IPS DF 6.9 (cell line): ENCODE measurements at places on chromosomes 1 and 21.

- no peak for DNase-seq
Measured at GRCh38 chr1:157390651-157391050, 161.7 kb downstream of the FCRL5 start.

- DNase-seq, result no peak
Measured at GRCh38 chr1:157356601-157357000, 195.7 kb downstream of the FCRL5 start.

DNA sequence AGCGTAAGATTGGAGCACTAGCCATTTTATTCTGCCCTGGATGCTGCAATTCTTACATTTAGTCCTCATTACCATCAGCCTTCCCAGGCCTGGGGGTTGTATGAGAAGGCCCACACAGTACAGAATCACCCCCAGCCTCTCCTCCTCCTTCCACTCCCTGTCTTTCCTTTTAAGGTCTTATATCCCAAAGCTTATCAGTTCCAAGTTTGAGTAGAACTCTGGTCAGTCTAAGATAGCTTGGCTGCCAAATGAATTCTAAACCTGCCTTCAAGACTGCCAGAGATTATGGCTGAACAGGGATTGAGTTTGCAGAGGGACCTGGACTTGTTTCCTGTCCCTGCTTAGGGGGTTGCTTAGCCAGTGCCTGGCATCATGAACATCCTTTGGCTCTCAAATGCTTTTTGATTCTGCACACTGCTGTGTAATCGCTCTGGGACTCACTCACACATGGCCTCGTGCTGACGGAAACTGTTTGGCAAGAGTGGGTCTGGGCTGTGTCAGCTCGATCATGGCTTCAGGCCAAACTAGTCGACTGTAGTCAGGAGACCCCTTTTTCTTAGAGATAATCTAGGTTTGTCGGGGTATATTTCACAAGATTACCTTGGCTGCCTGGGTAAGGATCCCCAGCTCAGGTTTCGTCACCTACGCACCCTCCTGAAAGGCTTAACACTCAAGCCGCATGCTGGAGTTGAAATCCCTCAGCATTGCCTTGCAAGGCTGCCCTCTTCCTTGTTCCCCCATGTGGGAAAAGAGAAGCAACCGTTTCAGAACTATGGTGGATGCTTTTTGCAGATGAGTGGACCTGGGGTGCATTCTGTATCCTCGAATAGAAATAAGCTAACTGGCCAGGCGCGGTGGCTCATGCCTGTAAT is 252.6 kb downstream of the NFIA start:
- DNase-seq, result no peak

DNA sequence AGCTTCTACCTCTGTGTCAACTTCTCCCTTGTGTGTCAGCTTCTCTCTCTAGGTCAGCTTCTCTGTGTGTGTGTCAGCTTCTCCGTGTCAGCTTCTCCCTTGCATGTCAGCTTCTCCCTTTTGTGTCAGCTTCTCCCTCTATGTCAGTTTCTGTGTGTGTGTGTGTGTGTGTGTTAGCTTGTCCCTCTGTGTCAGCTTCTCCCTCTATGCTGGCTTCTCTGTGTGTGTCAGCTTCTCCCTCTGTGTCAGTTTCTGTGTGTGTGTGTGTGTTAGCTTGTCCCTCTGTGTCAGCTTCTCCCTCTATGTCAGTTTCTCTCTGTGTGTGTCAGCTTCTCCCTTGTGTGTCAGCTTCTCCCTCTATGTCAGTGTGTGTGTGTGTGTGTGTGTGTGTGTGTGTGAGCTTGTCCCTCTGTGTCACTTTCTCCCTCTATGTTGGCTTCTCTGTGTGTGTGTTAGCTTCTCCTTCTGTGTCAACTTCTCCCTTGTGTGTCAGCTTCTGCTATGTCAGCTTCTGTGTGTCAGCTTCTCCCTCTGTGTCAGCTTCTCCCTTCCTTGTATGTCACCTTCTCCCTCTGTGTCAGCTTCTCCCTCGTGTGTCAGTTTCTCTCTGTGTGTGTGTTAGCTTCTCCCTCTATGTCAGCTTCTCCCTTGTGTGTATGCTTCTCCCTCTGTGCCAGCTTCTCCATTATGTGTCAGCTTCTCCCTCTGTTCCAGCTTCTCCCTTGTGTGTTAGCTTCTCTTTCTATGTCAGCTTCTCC is 6.3 kb upstream of the UBXN10 start:
- DNase-seq, result no peak

GRCh38 chr1:35390600-35391494 is 122.3 kb downstream of the ZMYM4 start:
- DNase-seq, result no peak

GRCh38 chr1:71106658-71107322 is 26.0 kb upstream of the ZRANB2 start:
- DNase-seq, result no peak

- DNase-seq, result no peak
Measured at GRCh38 chr1:220326578-220326977, 54.3 kb upstream of the RAB3GAP2 start.

GRCh38 chr1:177024623-177025022 is 139.9 kb downstream of the ASTN1 start:
- DNase-seq, result no peak

GRCh38 chr1:89523572-89524368 is 859 bp upstream of the LRRC8B start:
- peak; percentile 27 for DNase-seq

DNA sequence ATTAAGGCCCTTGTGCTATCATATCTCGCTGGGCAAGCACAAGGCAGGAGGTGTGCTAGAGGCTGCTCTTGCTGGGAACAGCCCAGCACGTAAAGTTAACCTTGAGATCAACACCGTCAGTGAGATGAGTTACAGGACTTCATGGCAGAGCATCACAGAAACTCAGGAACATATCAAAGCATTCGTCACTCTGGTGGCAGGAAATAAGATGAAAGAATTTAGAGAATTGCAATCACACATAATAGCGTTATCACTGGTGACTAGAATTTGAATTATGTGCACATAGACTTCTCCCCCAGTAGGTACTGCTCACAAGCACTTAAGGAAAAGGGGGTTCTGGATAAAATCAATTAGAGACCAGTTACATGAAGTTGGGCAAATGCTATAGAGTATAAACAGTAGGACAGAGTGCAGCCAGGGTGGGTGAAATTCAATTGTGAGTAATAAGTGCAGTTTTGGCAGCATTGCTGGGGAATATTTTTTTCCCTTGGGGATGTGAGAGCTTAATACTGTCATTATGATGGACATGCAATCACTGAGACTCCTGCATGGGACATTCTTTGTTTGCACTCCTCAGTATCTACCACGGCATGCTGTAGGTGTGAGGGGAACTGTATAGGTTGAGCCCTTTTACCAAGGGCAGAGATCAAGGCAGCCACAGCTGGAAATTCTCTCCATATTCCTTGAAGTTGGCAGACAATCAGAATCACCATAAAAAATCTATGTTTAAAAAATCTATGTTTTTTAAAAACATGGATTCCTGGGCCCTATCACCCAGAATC is 44.2 kb upstream of the ARHGAP29 start:
- DNase-seq, result no peak

- no peak for DNase-seq
Measured at GRCh38 chr1:51610637-51611036, 6.3 kb upstream of the OSBPL9 start.

DNA sequence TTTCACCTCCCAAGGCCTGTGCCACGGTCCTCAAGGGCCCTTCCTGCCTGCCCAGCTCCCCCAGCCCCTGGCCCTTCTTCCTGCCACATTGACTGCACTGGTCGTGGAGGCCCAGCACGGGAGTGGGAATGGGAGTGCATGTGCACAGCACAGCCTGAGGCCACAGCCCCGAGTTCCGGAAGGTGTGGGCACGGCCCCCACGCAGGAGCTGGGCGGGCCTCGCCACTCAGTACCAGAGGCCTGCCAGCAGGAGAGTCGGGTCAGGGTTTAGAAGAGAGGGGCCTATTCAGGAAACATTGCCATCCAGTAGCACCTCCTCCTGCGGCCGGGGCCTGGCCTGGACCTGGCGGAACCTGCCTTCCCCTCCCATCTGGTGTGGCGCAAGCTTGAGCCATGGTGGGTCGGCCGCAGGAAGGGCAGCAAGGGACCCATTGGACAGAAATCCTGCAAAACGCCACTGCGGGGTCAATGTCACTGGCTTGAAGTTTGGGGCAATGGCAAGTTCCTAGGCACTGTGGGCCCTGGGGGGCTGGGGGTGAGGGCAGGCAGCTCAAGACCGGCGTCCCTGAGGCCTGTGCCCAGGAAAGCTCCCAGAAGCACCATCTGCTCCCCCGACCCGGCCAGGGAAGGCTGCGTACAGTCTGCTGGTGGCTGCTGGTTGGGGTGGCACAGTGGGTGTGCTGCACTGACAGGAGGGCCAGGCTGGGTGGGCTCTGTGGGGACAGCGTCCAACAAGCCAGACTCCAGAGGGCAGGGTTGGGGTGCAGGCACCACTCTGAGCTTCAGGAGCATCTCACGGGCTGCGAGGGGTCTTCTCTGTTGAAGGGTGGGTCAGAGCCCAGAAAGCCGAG is 1.8 kb upstream of the TMEM52 start:
- no peak for DNase-seq

DNA sequence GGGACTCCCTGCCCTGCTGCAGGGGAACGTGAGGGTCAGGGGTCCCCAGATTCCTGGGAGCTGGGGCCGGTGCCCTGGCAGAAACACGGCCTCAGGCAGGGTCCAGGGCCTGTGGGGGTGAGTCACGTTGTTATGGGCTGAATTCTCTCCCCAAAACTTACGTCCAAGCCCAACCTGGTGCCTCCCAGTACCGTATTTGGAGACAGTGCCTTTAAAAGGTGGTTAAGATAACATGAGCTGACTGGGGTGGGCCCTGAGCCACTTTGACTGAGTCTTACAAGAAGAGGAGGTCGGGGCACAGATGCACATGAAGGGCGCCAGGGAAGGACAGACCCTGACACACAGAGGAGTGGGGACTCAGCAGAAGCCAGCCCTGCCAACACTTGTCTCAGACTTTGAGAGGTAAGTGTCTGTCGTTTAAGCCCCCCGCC is 99.9 kb downstream of the WDR4 start:
- no peak for DNase-seq

GRCh38 chr1:177710696-177711620 is 258.9 kb downstream of the SEC16B start:
- no peak for DNase-seq

GRCh38 chr21:37800456-37801061 is 115.7 kb downstream of the KCNJ6 start:
- DNase-seq, result no peak

- no peak for DNase-seq
Measured at GRCh38 chr1:180231936-180232335, 1.9 kb downstream of the LHX4 start.

DNA sequence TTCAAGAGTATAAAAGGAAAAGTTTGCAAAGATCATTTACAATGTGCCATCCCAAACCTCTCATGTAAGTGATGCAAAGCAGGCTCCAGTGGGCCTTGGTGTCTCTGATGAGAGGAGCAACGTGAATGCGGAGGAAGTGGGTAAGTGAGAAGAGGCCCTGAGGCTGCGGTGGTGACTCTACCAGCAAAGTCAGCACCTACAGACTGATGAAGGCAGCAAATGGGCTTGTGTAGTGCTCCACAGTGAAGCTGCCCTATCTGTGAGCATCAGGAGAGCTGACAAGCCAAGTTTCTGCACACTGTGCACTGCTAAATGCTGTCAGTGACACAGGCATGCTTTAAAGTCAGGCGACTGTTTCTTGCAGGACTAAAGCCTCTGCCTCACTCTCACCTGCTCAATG is 15.6 kb upstream of the RAP1A start:
- DNase-seq, result no peak

DNA sequence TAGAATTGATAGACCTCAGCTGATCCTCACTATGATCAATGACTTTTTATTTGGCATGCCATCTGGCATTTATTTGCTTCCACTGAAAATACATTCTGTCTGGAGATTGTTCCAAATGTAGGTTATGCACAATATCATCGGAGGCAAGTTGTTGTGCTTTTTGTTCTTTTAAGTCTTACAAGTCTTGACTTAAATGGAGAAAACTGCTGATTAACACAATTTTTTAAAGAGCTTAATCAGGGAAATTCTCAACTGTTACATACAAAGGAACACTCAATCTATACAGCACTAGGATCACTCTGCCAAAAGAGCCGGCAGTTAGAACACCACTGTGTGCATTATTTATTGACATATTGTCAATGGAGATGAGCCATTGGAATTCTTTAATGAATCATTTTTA is 19.2 kb downstream of the CYYR1 start:
- DNase-seq, result no peak

GRCh38 chr1:27618341-27619082 is 14.6 kb upstream of the AHDC1 start:
- DNase-seq, result no peak

- no peak for DNase-seq
Measured at GRCh38 chr1:160520582-160520981, 2.5 kb downstream of the SLAMF6 start.

DNA sequence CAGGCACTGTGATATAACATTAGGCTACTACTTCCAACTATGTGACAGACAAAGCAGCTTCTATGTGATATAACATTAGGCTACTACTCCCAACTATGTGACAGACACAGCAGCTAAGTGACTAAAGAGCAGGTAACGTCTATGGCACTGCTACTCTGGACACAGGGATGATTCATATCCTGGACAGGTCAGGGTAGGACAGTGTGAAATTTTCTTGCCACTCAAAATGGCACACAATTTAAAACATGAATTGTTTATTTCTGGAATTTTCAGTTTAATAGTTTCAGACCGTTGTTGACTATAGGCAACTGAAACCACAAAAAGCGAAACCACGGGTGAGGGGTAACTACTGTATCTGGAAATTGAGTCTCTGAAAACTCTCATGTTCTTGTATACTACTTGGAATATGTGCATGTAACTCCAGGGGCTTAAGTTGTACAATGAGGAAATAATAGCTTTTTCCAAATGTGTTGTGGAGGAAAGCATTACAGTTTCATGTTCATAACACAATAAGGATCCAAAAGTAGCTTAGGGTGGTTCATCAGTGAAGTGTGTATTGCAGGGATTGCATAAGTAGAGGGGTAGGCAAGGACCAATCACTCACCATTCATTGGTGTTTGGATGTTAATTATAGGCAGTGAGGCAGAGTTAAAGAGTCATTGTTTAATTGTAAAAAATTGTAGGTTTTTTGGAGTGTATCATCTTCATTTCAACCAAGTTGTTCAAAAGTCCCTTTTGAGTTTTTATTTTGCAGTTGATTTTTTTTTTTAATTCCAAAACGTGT is 5.3 kb downstream of the DTL start:
- no peak for DNase-seq

DNA sequence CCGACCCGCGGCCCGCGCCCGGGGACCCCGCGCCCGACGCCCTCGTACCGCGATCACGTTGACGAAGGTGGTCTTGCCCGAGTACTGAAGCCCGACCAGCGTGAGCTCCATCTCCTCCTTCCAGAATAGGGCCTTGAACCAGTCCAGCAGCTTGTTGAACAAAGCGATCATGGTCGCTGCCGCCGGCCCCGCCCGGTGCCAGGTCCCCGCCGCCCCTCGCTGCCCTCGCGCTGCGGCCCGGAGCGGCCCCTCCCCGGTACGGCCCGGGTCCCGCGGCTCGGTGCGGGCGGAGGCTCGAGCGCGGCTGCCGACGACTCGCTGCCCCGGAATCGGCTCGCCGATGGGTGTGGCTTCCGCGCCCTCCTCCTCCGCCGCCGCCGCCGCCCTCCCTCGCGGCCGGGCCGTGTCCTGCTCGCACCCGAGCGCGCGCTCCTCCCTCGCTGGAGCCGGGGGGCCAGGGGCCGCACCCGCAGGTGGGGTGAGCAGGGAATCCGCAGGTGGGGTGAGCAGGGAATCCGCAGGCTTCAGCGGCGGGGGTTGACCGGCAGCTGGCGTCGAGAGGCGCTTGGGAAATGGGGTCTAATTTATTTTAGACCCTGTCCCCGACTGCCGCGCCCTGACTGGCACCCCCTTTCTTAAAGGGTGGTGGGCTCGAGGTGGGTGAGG is at the start of gene ARL8A:
Gene ARL8A, minus strand, starts transcription at position 336 of the 666 bp plus-strand sequence. Its CDS starts 165 bp downstream, at position 171.
- DNase-seq, result no peak

- DNase-seq, result no peak
Measured at GRCh38 chr1:35173491-35173890, 19.5 kb downstream of the SFPQ start.
